ENCODE measurements at places on chromosomes 2 and 18. TPM values are rescaled to one million over a fixed set of nuclear protein-coding genes. Genes with fewer than 3 reads are reported as not detected.

Gene NT5C1B
- 1.5 TPM for polyA plus RNA-seq

Gene SPR
- polyA plus RNA-seq = 8.5 TPM

Gene DYSF
- 15.4 TPM for polyA plus RNA-seq

Gene SULT1C4
- 51.7 TPM for polyA plus RNA-seq

Gene AQP12A
- not detected for polyA plus RNA-seq

Gene KLHL14
- 33.1 TPM for polyA plus RNA-seq

Gene CDK15
- polyA plus RNA-seq = 1.4 TPM

Gene DSG1
- polyA plus RNA-seq = 0.05 TPM

Gene TMEM247
- not detected for polyA plus RNA-seq

Gene CHAC2
- polyA plus RNA-seq = 4.9 TPM

Gene CNGA3
- polyA plus RNA-seq = not detected

Gene PTPRN
- polyA plus RNA-seq = 0.27 TPM

Gene CHST9
- 5.3 TPM for polyA plus RNA-seq

Gene GNAL
- polyA plus RNA-seq = 4.9 TPM

Gene COL3A1
- polyA plus RNA-seq = 914 TPM

Gene MSTN
- 2.9 TPM for polyA plus RNA-seq

Gene ANKRD62
- polyA plus RNA-seq = 0.10 TPM

DNA sequence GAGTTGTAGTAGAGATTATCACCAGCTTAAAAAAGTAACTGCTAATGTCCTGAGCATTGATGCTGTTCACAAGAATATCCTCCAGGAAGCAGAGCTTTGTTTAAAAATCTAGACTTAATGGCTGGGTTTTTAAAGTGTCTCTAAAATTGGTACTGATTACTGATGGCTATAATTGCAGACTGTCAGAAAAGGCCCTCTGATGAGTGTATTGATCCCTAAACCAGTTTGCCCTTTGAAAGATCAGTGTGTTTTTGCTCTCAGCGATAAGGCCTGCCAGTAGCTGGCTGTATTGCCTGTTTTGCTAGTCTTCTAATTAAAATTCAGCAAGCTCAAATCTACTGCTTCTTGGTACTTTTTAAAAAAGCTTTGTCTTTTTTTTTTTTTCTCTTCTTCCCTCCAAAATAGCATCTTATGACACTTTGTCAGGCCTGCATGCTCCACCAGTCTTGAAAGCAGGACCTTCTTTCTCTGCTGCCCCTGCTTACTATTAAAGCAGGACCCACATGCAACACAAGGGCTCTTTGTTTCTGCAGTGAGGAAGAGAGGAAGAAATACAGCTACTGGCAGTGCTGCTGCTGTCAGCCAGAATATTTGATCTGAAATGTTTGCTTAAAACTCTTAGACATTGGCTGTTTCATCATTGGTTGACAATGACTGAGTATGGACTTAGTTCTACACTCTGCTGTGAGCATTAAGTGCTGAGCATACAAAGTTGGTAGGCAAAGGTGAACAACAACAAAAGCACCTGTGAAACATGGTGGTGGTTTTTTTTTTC, 1.8 kb downstream of the SEC11C start:
- DNase-seq = no peak

DNA sequence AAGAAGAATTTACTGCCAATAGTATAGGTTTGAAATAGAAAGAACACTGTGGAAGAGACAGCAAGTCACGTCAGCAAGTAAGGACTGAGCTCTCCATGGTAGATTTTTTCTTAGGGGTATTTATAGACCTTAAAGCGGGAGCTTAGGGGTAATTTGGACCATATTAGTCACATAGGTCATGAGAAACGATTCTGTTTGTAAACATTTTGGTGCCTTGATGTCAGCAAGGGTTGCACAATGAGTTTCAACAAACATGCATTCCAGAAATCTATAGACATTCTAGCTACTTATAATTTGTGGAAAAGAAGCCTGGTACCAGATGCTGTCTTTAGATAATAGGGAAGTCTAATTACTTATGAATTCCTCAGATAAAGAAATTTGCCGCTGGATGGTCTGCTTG, 624.7 kb downstream of the TDRD15 start:
- DNase-seq = no peak

- DNase-seq = peak; percentile 71
Measured at GRCh38 chr18:79395761-79396404, at the start of gene NFATC1. Gene NFATC1 (plus strand): TSS chr18:79395930. CDS start chr18:79396225, 295 bp downstream.

GRCh38 chr18:58104096-58104495, 60.1 kb downstream of the NEDD4L start:
- DNase-seq = no peak

GRCh38 chr18:69948256-69948655, 583 bp upstream of the CD226 start:
- no peak for DNase-seq

DNA sequence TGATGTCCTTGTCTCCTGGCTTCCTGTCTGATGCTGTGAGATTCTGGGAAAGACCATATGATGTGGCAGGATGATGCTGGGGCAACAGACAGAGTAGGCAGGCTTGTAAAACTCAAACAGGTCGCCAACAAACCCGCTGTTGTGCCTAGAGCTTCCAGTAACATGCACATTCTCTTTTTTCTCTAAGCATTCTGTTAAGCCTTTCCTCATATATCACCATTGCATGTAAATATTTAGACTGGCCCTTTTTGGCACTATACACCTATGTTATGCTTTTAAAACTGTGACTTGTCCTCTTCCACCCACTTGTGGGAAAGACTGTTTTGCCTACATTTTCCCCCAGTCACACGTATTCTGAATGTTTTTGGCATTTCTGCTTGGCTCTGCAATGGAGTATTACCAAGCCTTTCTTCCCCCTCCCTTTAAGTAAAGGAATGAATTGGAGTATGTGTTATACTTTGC, 250.4 kb upstream of the TANK start:
- no peak for DNase-seq

DNA sequence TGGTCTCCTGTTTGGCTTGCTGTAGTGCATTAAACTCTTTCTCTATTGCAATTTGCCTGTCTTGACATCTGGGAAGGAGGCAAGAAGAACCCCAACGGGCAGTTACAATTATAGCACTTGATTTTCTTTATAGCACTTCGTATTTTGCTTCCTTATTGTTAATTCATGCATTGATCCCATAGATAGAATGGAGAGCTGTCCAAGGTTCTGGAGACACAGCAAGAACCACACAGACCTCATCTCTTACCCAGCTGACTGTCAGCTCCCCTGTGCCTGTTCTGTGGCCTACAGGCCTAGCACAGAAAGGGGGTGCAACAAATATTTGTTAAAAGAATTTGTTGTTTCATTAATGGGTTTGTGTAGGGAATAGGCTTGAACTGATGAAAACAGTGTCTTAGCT, 194.3 kb downstream of the GALNT1 start:
- DNase-seq = peak; percentile 18

GRCh38 chr2:99198103-99198841, 17.3 kb downstream of the MRPL30 start:
- DNase-seq = no peak

DNA sequence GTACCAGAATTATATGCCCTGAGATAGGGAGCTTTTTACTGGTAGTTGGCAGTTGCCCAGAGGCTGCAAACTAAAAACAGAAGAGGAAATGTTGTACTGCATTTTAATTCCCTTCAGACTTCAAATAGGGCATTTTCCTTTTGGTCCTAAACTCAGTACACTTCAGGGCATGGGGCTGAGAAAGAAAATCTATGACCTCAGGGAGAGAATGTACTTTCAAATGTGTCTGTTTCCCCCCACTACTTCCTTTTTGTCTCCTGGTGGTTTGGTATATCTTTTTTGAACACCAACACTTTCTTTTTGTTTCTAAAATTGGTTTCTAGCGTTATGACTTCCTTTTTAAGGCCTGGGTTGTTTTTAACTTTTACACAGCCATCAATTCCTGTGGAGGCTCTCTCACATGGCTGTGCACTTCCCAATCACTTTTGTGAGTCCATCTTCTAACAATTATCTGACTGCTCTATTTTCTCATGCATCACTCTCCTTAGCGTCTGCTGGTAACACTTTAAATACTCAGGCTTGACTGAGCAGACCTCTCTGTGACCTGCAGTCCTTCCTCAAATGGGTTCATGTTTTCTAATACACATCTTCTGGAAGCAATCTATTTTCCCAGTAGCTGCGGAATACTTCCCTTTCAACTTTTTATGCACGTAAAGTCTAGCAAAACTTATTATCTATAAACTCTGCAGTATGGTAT, 596.0 kb downstream of the LRP1B start:
- no peak for DNase-seq

- DNase-seq = no peak
Measured at GRCh38 chr2:25339791-25340180, 1.9 kb downstream of the DNMT3A start.

- DNase-seq = no peak
Measured at GRCh38 chr18:32776561-32776960, 3.7 kb upstream of the KLHL14 start.

- no peak for DNase-seq
Measured at GRCh38 chr2:102703748-102704147, 58.1 kb upstream of the TMEM182 start.

DNA sequence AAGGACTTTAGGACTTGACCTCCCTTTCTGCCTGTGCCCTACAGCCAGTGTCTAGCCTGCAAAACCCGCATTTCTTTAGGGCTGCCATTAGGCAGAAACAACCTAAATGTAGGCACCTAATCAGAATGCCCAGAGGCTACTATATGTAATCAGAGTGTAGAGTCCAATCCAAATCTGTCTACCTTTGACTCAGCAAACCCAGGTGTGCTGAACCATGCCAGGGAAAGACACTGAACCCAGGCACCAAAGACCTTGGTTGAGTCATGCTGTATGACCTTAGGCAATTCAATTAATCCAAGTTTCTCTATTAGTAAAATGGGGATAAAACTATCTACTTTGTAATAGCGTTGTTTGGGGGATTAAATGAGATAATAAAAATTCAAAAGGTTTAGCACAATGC, 20.7 kb downstream of the CAPN14 start:
- DNase-seq = no peak

DNA sequence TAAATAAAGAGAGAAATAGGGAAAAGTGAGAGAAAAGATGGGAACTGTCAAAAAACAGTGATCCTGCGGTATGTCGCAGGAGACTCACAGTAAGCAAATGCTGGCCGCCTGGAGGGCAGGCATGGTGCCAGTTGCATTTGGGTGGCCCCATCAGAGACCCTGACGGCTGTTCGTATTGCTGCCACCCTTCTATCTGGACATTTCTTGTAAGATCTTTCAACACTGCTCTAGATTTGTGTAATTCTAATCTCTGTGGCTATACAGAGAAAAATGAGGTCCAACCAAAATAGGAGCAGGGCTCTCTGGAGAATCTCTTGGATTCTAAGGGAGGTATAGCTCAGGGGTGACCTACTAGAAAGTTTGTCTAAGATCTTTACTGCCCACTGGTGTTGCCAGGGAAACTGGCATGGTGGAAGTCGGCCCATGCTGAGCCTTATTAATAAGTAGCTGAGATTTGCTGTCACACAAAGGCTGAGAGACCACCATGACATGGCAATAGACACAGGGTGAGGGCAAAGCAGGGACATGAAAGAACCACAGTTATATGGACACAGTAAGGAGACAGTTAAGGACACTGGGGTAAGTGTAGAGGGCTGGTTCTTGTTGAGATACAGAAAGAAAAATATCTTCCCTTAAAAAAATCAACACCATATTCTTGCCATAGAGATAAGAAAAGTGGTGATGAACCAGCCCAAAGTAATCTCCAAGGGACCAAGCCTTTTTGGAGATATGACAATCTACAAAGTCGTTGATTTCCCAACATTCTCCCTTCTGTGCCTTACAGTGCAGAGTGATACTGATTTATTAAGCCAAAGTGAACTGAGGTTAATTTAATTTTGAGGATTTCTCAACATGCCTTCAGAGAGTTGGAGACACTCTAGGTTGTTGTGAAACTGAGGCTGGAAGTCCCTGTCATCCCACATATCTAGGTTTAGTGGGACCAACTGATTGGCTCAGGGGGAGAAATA, 26.4 kb upstream of the FZD7 start:
- no peak for DNase-seq

- DNase-seq = no peak
Measured at GRCh38 chr18:33573193-33573592, 4.8 kb upstream of the ASXL3 start.

GRCh38 chr2:155980941-155981560, 351.5 kb downstream of the NR4A2 start:
- DNase-seq = no peak

DNA sequence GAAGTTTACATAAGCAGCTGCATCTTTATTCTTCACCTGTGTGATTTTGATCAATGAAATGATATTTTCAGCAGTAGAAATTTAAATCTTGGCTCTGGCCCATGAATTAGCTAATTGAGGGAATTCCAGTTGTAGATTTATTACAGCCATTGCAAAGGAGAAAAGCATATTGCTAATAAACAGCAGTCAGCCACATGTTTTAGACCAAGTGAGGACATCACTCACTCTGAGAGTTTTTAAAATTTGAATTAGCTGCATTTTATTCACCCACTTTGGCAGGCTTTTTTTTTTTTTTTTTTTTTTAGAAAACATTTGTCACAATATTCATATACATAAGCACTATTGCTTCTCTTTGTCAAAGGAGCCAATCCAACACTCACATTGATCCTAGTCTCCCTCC, 479.4 kb upstream of the VRK2 start:
- DNase-seq = no peak

DNA sequence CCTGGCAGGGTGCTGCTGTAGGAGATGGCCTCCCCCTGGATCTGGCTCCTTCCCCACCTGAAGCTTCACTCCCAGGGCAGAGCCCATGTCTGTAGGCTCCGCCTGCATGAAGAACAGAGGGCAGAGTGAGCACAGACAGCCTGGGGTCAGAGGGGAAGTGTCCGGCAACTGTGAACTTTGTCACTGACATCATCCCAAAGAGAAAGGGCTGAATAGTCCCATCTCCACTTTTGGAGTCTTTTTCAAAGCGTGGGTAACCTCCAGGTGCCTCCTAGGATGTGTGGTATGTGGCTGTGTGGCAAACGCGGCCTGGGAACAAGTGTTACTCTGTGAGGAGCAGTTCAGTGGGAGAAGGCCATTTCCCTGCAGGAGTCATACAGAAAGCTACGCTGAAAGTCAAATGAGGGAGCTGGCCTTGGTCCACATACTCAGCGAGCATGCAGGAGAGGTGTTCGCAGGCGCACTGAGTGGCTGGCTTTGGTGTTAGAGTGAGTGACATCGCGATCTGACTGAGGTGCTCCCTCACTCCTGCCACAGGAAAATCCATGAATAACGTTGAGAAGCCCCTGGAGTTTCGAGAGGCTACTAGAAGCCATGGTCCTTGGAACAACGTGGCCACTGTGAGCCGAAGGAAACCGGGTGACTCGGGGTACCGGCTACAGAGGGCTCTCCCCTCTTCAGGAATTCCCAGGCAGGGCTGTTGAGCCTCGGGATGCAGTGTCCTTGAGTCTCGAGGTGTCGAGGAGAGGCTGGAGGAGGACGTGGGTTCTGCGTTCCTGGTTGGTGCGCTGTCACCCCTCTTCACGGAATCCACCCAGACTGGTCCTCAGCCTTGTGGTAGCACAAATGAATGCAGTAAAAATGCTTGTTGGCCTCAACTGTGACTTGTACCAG, 54.7 kb downstream of the CABLES1 start:
- DNase-seq = no peak

DNA sequence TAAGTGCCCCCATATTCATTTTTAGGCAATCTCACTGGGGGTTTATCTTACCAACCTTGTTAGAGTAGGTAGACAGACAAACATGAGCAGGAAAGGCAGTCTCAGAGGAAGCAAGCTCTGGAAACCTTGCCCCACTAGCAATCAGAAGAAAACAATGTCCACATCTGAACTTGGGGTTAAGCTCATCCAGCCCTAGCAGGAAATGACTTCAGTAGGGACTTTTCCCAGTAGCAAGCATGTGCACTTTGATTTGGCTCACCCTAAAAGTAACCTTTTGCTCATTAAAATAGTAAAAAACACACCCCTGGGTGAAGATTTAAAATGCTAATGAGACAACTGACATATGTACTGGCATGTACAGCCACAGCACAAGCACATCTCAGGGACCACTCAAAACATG, 175.5 kb downstream of the AKAIN1 start:
- DNase-seq = no peak

All from left kidney (tissue), 8 donors.